Melanocyte of skin (primary cell): ENCODE measurements at places on chromosomes 16 and 17. TPM values are rescaled to one million over a fixed set of nuclear protein-coding genes. Genes with fewer than 3 reads are reported as not detected.

RAB40B gene
- total RNA-seq, result 3.3 and 10.0 TPM in 2 replicates

SLFN14 gene
- total RNA-seq, result not detected in 2 replicates

OR2C1 gene
- total RNA-seq, result not detected in 2 replicates

CYGB gene
- 58.8 and 114 TPM in 2 replicates for total RNA-seq

HSPB9 gene
- under 0.01 TPM in 1 of 2 replicates, not detected in the other for total RNA-seq
